ENCODE measurements at places on chromosomes 3 and 15. TPM values are rescaled to one million over a fixed set of nuclear protein-coding genes. Genes with fewer than 3 reads are reported as not detected.

NOX5 gene
- not detected for total RNA-seq

CEMIP gene
- not detected for total RNA-seq

CA12 gene
- total RNA-seq = not detected

MUC20 gene
- total RNA-seq = 3.2 TPM

ATP8B4 gene
- 1.6 TPM for total RNA-seq

LRRC34 gene
- 4.3 TPM for total RNA-seq

GNAT1 gene
- total RNA-seq = not detected

PLSCR2 gene
- not detected for total RNA-seq

FEZF2 gene
- total RNA-seq = not detected

C15orf39 gene
- total RNA-seq = 43.0 TPM

SMCO1 gene
- not detected for total RNA-seq

All from activated naive CD4-positive, alpha-beta T cell treated with anti-CD3 and anti-CD28 coated beads, Interleukin-2, amount 10 ng/mL, durations not matched to agents 5 hours and 36 hours (primary cell).